Activated T-cell treated with anti-CD3 and anti-CD28 coated beads for 1 hour (primary cell): ENCODE measurements at places on chromosomes 5 and 9.

- DNase-seq, result no peak
These were observed 45.4 kb upstream of the CDKN2B start for GRCh38 chr9:22054529-22054928.

- no peak for DNase-seq
These were observed 71.0 kb upstream of the ASS1 start for GRCh38 chr9:130373679-130374325.

DNA sequence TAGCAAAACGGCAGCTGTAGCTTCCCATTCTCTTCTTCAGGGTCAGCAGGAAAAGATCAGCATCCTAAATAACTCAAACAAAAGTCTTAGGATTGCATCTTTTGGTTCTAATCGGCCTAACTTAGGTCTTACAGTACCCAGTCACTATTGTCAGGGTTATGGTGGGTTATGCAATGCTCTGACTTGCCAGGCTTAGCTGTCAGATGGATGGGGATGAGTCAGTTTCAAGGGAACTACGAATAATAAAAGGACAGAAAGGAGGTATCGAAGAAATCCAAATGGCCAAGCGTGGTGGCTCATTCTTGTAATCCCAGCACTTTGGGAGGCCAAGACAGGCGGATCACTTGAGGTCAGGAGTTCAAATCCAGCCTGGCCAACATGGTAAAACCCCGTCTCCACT is 46.5 kb downstream of the PPP1R2B start:
- DNase-seq, result no peak

DNA sequence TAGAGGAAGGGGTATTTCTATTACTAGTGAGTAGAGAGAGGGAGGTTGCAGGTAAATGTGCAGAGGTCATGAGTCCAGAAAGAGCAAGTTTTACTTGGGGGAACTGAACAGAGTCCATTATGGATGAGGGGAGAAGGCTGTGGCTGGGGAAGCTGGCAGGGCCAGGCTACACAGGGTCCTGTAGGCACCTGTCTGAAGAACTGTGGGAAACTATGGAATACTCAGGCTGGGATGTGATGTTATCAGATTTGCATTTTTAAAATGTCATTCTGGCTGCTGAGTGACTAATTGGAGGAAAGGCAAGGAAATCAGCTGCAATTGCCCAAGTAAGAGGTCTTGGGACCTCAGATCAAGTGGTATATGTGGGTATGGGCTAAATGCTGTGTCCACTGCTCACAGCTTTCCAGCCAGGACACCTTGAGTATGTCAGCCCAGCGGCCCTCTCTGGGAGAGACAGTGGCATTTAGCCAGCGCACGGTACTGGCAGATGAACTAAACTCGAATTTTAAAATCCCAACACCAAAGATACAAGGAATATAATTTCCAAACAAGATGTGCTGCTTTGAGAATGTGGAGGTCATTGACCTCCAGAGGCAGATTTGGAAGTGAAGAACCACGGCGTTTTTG is 49.1 kb downstream of the FGF1 start:
- no peak for DNase-seq

- DNase-seq, result no peak
These were observed 65.4 kb upstream of the CDH12 start for GRCh38 chr5:22918511-22918910.

DNA sequence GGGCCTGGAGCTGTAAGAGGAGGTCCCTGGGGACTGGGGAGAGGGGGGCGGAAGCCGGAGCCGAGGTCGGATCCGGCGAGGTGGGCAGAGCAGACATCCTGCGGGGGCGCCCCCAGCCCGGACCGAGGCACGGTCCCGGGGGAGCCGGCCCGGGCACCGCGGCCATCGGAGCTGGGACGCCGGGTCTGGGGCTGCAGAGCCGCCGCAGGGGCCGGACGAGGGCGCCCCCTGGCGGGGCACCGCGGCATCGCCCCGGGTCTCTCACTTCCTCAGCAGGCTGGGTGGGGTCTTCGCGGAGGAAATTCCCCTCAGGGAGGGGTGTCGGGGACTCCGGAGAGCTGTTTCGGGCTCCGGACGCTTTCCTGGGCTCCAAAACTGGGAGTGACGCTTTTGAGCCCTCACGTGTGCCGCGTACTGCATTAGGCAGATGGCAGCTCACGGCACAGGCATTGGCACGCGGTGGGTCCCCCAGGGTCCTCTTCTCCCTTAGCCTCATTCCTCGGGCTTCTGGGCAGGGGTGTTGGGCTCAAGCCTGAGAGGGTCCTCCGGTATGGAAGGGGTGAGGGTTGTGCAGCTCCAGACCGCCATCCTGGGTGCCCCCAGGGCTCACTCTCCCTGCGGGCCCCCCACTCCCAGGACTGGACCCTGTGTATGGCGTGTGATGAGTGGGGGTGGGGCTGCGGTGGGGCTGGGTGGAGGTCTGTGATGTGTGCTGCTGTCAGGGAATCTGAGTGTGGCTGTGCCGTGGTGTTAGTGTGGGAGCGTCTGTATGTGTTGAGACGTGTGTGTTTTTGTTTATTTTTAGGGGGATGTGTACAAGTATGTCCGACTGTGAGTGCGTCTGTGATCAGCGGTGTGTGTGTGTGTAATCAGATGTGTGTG is 29.6 kb downstream of the LHX2 start:
- peak; percentile 6 for DNase-seq

DNA sequence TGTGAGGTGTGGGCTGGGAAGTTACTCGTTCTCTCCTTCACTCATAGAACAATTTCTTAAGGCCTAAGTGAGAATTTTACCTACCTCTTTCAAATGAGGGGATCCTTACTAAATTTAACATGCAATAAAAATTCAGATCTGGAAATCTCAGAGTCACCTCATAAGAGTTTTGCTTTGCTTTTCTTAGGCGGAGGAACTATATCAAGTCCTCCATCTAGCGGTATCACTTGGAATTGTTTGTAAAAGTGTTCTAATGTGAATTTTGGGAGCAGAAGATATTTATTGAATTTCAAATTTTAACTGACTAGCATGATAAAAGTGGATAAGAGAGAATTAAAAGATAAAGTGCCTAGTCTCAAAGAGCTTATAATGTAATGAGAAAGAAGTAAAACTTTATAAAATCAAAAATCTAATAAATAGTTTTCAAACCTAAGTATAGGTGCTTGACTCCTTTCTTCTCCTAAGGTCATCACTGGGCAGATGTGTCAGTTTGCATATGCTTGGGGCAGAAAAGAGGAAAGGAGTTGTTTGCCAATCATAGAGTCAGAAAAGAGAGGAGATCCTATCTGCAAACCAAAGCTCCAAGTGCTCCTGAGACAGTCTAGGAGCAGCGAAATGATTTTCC is 145.7 kb upstream of the DAB2 start:
- no peak for DNase-seq

GRCh38 chr5:88667496-88668201 is 215.3 kb downstream of the MEF2C start:
- no peak for DNase-seq

- DNase-seq, result no peak
These were observed 9.3 kb upstream of the ACSL6 start for GRCh38 chr5:132020568-132021339.

DNA sequence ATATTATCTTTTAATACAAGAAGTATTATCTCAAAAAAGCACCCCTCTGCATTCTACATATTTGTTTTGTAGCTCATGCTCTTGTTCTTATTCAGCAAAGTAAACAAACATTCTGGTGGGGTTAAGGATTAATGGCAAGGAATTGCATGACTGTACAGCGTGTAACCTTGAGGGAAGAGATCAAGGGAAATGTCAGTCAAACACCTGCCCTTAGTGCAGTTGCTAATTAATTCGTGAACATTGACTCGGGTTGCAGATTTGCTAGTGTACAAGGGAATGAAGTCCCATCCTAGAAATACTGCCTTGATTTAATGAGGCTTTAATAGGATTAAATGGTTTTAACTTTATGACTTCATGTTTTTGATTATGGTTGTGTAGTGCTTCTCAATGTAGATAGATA is 1758.1 kb downstream of the MAT2B start:
- DNase-seq, result no peak

- DNase-seq, result no peak
These were observed 257.2 kb downstream of the ARRDC3 start for GRCh38 chr5:91125916-91126315.

DNA sequence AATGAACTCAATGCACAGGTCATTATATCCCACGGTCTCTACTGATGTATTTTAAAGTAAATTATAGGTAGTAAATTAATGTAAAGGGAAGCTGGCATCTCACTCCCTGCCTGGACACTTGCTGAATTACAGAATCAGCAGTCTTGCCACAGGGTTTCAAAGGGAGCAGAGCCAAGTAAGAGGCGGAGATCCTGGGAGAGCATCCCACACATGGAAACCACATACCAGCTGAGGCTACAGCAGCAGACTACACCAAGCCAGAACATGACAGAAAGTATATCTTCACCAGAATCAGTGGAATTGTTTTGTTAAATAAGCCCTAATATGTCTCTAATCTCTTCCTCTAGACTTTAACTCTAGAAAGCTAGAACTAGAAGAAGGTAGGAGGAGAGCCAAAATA is 1689.2 kb upstream of the WWC1 start:
- DNase-seq, result no peak

GRCh38 chr5:149724884-149725283 is 5.2 kb upstream of the PPARGC1B start:
- DNase-seq, result no peak

GRCh38 chr5:123182072-123182471 is 93.0 kb downstream of the PRDM6 start:
- DNase-seq, result no peak

DNA sequence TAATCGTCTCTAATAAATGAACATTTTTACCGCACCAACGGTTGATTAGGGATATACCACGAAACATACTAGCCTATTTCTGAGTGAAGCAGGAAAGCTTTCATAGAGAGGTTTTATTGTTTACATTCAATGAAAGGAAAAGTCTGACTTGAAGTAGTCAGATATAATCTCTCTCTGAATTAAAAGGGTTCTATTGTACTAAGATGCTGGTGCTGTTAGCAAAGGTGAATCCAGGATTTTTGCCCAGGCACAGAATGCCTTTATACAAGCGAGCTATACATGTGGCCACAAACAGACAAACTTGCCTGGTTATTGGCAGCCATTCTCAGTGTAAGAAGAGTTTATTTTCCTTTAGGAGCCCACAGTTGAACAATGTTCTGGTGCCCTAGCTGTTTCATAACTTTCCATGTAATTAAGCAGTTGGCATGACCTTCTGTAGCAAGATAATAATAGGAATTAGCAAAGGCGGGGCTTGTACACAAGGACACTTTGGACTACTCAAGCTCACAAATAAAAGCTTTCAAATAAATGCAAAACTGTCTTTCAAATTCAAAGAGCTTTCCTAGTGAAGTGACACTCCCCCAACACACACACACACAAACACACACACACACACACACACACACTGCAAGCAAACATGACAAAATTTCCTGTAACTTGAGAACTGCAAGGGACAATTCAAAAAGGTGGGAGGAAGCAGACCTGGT is 198.7 kb upstream of the MAP3K1 start:
- DNase-seq, result no peak

DNA sequence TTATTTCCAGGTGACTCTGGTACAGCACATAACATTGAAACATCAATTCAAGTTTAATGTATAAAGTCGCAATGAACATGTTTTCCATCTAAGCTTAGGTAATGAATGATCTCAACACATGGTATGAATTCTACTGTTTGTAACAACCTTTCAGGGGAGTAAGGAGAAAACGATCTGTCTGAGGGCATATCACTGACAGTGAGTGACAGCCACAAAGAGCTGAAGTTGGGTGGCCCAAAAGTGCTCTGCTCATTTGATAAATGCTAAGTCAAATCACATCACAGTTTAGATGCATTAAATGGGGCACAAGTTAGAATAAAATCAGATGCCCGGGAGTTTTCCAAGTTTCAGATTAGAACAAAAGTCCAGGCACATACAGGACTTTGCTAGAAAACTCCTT is 1.2 kb downstream of the FANCC start:
- DNase-seq, result no peak

DNA sequence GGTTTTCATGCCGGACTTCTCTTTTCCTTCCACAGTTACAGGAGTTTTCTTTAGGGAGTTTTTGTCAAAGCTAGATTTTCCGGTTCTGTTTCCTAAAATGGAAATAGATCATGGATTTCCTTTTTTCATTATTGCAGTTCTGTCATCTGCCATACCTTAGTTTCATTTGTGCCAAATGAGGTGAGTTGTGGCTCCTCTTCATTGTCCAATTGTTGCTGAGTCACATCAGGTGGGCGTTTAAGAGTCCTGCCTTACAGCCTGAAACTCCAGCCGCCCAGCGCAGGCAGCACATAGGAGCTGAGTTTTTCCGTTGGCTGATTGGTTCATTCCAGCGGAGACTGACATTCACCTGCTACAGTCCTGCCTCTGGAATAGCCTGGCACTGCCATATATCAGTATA is 14.1 kb downstream of the SLC25A25 start:
- no peak for DNase-seq

DNA sequence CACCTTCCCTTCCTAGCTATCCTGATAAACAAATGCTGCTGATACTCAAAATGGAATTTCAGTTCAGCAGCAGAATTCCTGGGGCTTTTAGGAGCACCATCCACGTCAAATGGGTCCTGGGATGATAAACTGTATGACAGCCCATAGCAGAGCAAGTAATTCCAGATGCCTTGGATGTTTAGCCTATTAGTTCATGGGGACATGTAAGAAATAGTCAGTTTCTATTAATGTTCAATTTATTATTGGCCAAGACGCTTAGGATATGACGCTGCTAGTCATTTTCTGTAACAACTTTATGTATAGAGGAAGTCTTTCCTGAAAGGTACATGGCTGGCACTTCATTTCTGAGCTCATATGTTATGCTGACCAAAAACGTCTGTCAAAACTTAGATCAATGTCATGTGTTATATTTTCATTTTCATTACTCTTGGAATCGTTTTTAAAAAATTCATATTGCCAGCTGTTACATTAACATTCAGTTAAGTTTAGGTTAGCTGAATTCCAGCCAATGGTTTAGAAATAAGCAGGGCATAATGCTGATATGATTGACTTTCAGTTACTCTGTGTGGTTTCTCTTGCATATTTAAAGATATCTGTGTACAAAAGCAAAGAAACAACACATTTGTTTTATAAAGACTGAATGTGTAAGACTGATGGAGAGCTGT is 243.8 kb downstream of the CSNK1G3 start:
- no peak for DNase-seq

DNA sequence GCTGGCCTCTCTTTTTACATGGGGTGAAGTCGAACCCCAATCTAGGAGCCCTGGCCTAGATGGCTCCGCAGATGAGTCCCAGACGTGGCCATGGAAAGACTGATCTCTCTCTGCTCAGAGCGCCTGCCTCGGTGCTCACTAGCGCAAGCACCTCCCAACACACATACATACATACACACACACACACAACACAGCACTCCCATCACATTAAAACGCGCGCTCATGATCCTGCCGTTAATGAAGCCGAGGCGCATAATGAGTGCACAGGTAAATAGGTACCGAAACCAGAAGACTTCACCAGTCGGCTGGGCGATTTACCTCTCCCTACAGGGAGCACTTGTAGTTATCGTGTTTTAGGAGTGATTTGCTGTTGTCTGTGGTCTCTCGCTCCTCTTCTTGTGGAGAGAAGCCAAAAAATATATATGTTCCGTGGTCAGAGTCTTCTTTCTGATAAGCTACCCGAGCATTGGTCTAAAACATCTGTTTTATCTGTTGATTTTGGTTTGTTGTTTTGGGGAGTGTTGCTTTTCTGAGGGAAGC is 207.7 kb downstream of the MEF2C start:
- DNase-seq, result no peak

GRCh38 chr5:27705661-27706060 is 667.3 kb upstream of the CDH9 start:
- DNase-seq, result no peak

GRCh38 chr5:150473673-150474358 is 24.3 kb upstream of the RPS14 start:
- no peak for DNase-seq
